ENCODE measurements at places on chromosomes 3 and 15.

- DNase-seq, result no peak
These were observed 31.8 kb upstream of the KLHL6 start for GRCh38 chr3:183587336-183587735.

DNA sequence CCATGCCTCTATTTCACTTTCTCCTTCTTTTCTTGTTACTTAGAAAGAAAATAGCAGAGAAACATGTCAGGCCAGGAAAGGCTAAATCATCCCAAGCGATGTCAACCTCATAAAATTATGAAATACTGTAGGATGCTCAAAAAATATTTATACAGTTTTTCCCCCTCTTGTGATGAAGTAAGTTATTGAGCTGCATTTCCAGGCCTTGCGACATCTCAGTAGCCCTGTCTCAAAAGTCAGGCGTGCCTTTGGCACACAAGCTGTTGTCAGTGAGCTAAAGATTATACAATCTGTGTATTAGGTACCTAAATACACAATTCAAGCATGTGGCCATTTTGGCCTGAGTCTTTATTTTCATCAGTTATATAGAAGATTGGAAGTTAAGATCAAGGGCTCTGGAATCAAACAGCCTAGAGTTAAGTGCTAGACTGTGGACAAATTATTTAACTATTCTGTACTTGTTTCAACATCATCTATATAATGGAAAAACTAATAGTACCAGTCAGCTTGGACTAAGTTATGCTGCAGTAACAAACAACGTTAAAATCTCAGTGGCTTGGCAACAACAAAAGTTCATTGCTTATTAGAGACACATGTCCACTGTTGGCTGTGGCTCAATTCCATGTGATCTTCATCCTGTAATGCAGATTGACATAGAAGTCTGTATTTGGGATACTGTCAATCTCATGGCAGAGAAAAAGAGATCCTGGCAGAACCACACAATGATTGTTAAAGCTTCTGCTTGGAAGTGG, 406.4 kb upstream of the PROK2 start:
- DNase-seq, result no peak

GRCh38 chr3:12034440-12034839, 30.3 kb downstream of the SYN2 start:
- no peak for DNase-seq

DNA sequence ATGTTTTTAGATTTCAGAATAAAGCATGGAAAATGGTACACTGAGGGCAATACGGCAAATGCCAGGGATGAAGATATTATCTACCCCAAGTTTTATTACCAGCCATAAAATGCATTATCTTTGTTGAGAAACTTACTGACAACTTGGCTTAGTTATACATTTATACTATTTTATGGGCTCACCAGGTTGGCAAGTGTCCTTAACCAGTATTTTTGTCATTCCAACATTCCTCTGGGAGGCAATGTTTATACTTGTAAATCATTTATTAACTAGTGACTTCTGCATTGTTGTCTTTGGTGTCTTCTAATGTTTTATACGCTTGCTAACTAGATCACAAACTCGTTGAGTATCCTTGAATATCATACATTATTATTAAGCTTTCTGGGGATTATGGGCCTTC, 18.0 kb upstream of the ADGRG7 start:
- no peak for DNase-seq

DNA sequence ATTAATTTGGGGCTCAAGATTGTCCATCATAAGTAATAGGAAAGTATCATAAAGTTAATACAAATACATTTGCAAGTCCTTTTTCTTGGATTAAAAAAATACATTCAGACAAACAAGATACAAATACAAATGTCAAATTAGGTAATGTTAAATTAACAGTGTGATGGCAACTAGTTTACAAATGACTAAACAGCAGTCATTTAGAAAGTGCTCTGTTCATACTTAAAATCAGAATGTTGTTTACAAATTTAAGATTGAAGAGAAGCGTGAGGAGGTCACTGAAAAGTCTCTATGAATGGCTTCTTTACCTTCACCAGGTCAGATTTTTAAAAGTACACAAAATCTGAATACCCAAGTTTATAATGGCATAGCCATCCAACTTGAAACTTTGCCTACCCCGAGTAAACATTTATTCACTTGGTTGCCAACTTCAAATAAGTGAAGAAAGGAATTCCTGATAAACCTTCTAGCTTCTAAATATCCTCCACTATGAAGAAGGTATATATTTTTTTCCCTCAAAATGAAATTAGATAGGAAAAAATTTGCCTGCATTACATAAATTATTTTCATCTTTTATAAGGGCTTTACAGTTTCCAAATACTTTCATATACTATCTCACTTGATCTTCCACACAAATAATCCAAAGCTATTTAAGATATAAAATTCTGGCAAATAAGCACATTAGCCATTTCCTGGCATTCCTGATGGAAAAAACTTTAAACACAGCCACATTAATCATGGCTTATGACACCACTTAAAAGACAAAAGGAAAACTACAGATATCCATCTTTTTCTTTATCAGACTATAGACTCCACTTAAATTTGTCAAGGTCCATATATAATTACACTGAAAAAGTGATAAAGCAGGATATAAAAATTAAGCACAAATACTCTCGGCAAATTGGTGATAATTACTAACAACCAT, 11.5 kb upstream of the NEK10 start:
- DNase-seq, result no peak

All from NCI-H1417 treated with DMSO at 0.1 percent for 48 hours (cell line).